CD4-positive, alpha-beta T cell treated with Interleukin-2 at 100 ng/mL for 4 hours (primary cell): ENCODE measurements at places on chromosomes 3 and 15.
A peak's percentile ranks its signal among the peaks of the same experiment; 100 is the strongest.

GRCh38 chr3:108953210-108953609, 469 bp downstream of the GUCA1C start:
- DNase-seq, result no peak

DNA sequence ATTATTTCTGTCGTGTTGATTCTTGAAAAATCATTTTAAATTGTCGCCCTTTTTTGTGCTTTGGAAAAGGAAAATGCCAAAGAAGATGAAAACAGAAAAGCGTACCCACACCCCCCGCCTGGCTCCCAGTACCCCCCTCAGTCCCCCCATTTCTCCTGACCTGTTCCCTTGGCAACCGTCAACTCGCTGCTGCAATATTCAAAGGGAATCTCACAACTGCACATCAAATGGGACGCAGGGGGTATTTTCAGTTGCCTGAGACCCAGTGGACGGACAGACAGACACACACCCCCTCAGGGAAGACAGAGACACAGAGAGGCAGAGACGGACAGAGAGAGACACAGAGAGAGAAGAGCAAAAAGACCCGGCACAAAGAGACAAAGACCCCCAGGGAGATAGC, 83.5 kb upstream of the PRR20G start:
- DNase-seq, result no peak

- DNase-seq, result no peak
Measured at GRCh38 chr15:63255489-63255990, 21.9 kb upstream of the APH1B start.

GRCh38 chr3:195522254-195523023, 20.7 kb downstream of the PPP1R2 start:
- peak; percentile 66 for DNase-seq

GRCh38 chr3:104947943-104948342, 418.8 kb upstream of the ALCAM start:
- no peak for DNase-seq

DNA sequence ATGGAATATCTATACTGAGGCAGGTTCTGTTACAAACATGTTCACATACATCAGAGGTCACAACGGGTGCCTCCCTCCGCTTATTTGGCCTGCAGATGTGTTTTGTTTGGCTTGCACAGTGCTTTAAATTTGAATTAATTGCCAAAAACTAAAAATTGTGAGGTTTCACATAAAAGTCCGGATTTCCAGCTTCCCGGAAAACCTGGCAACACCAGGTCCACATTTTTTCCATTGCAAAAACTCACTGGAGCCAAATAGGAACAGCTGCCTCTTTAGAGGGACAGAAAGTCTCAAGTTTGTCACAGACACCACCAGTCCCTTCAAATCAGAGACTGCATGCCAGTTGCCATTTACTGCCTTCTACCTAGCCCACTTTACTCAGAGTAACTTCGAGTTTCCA, 205.9 kb upstream of the MDFIC2 start:
- DNase-seq, result no peak

DNA sequence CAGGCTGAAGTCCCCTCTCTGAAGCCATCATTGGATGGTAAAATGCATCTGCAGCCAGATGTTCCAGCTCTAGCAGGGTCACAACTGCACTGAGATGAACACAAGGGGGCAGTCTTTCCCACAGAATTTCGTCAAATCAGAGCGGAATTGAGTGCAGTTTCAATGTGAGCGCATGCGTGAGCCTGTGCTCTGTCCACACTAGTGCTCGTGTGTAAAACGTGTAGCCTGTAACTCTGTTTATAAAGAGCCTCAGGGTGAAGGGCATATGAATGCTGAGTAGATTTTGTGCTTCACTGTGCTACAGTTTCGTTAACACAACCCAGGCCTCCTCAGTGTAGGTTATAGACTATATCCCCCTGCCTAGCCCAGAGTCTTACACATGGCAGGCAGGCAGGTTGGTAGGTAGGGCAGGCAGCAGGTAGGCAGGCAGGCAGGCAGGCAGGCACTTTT, 92.7 kb upstream of the GOLGA6L4 start:
- peak; percentile 82 for DNase-seq

DNA sequence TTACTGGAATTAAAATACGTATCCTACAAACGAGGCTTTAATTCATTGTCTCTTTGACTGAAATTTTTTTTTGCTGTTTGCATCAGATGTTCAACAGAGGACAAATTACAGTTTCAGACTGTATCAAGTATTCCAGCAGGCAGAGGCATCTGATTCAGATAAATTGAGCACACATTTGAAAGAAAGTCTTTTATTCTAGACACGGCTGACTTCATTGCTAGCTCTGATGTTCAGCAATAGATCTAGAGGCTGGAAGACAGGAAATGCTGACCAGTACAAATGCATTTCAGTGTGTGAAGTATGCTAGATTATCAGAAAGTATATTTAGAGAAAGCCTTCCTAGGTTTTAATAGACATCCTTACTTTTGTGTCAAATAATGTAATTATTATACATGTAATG, 472.2 kb downstream of the NLGN1 start:
- DNase-seq, result no peak

- DNase-seq, result no peak
Measured at GRCh38 chr3:47193871-47194859, 30.3 kb upstream of the SETD2 start.

DNA sequence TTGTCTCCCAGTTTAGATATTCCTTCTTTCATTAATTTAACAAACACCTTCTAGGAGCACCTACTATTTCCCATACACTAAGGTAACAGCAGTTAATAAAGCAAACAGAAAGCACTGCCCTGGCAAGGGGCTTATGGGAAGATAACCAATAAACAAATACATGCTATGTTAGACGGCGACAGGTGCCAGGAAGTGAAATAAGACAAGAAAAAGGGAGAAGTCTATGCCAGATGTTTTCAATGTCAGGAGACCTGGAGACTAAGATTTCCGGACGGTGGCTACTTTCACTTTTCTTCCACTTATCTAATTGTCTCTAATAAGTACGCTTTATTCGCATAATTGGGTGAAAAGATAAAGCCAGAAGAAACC, 32.5 kb upstream of the ZNF445 start:
- peak; percentile 16 for DNase-seq

- DNase-seq, result no peak
Measured at GRCh38 chr15:42986693-42987342, 66.2 kb upstream of the TTBK2 start.

- DNase-seq, result no peak
Measured at GRCh38 chr15:94298364-94298763, 67.0 kb downstream of the MCTP2 start.

- no peak for DNase-seq
Measured at GRCh38 chr3:101212730-101213129, 107.6 kb downstream of the IMPG2 start.

DNA sequence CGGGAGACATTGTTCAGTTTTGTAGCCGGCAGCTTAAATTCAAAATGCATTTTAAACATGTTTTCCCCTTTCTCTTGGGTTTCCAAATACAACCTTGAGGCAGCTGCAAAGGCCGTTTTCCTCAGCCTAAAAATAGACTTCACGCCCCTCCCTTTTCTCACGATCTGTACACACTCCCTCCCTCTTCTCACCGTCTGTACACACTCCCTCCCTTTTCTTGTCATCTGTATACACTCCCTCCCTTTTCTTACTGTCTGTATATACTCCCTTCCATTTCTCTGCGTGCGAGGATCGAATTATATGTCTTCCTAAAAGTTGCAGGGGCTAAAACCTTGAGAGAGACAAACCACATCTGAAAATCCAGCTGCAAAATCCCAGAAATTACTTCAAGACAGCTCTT, 8.9 kb downstream of the MUC4 start:
- peak; percentile 12 for DNase-seq

DNA sequence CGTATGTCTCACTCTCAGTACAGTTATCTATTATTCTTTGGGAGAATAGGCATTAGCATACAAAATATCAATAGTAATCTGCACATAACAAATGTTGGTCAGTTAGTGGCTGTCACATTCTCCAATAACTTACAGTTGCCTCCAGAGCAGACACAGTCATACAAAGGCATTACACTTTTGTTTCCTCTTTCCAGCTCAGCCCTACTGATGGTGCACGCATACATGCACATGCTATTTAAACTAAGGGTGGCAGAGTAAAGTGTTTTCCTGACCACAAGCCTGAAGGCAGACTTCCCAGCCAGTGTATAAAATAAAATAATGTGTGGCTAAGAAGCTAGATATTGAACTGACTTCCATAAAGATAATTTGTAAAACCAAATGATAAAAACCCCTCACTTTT, 47.6 kb downstream of the PHLDB2 start:
- DNase-seq, result no peak

GRCh38 chr15:100049483-100049882, 292.3 kb downstream of the ADAMTS17 start:
- no peak for DNase-seq

DNA sequence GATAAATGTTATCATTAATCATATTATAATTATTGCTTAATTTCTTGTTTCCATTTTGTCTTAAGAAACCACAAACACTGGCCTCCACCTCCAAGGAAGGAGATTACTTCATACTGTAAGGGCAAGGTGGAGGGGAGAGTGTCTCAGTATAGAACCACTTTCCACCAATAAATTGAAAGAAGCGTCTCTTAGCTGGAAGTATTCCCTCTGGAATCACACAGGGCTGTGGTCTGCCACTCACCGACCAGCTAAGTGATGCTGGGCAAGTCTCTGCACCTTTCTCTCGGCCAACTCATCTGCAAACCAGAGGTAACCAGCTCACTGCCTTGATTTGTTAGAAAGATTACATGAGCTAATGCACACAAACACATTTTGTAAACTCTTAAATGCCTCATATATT, 63.1 kb downstream of the EIF4E3 start:
- DNase-seq, result no peak

DNA sequence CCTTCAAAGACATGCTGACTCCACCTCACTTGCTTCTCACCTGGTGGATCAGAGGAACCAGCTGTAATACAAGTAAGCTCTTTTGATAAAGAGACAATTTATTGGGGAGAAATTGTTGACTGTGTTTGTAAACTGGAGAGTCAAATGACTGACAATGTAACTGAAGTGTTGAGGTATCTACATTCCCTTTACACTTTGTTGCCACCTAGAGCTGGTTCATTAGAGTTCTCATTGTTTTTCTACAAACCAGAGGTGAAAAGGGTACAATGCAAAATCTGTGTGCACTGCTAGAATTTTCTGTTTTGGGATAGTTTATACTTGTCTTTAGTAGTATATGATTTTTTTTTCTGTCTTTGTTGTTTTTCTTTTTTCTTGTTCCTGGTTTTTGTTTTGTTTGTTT, 8.7 kb upstream of the LRRC58 start:
- DNase-seq, result peak; percentile 17

GRCh38 chr3:151379083-151379734, 5.3 kb downstream of the P2RY12 start:
- no peak for DNase-seq

DNA sequence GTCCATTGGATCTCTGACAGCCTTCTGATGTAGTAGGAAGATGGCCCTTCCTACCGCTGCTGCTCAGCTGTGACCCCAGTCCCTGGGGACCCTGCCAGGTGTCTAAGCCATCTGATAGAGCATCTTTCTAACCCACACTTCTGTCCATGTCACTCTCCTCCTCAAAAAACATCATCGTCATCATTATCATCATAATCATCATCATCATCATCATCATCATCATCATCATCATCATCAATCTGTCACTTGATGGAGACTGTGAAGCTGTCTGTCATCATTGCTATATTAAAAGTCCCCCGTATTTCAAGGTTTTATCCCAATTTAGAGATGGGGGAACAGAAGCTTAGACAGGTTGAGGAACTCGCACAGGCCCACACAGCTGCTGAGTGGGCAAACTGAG, 75.1 kb upstream of the SLC6A11 start:
- no peak for DNase-seq

- DNase-seq, result no peak
Measured at GRCh38 chr15:62419192-62419591, 254.1 kb upstream of the C2CD4B start.

GRCh38 chr3:86937306-86937791, 53.6 kb downstream of the VGLL3 start:
- no peak for DNase-seq

DNA sequence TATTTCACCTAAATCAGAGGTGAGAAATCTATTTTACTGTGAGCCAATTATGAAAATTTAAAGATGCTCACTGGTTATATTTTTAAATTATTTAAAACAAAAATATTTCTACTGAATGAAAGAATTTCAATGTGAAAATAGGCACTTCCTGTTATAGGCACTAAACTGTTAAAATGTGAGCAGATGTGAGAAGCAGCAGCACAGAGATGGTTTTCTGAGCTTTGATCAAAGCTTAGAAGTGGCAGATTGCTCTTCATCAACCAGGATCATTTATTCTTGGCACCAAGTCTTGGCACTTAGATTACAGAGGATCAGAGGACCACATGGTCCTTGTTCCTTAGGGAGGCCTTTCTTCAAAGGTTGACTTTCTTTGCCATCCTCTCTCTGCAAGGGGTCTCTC, 18.0 kb upstream of the TSC22D2 start:
- no peak for DNase-seq

DNA sequence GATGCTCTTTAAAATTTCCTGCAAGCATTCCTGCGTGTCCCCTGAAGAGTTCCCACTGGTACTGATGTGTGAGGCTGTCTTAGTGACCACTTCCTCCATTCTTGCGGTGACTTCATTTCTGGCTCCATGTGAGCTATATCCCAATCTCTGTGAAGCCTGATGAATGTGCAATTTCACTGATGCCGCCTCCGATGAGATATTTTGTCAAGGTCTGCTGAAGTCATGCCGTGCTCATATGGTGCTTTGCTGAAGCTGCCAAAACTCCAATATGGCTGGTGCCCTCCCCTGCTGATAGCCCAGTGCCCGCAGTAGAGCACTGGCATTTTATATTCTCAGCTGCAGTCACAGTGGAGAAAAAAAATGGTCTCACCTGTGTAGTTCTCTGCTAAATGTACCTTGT, 271.5 kb downstream of the EFHB start:
- DNase-seq, result no peak

GRCh38 chr3:102158080-102158740, 276.6 kb upstream of the ZPLD1 start:
- DNase-seq, result no peak

DNA sequence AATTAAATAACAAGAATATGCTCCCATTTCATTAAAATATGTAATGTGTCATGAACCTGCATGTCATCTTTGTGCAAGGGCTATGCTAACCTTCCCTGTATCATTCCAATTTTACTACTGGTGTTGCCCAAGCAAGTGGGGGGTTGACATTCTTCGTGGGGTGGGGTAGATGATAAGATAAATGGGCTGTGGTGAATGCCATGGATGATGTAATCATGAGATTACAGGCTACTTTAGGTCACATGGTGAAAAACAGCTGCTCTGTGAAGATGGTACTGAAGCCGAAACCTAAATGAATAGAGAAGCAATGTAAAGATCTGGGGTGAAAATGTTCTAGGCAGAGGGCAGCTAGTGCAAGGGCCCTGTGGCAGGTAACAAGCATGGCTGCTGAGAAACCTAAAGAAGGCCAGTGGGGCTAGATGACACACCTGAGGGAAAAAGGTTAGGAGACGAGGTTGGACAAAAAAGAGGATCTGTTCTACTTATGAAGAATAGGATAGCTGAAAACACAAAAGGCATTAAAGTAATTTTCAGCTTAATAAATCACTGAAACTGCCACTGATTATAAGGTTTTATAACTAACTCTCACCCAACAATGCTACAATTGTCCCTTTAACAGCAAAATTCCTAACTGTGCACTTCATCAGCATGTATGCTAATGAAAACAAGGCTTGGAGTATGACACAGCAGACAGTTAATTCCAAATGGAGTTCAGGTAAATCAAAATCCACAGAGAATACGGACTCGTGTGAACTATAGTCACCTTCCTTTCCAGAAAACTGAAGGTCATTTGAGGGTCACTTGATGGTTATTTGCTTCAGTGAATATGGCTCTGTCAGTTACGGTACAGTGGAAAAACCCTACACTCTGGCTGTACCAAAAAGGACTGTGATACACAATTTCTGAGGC, 35.0 kb downstream of the MTMR10 start:
- DNase-seq, result no peak
